T-helper 1 cell (primary cell): ENCODE measurements at places on chromosomes 6 and 20.

DNA sequence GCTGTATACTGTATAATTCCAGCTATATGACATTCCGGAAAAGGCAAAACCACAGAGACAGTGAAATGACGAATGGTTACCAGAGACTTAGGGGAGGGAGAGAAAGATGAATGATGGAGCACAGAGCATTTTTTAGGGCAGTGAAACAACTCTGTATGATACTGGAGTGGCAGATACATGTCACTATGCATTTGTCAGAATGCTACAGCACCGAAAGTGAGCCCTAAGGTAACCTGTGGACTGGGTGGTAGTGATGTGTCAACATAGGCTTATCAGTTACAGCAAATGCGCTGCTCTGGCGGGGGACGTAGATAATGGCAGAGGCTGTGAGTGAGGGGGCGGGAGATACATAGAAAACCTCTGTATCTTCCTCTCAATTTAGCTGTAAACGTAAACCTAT is 201.3 kb upstream of the SSTR4 start:
- no peak for DNase-seq

DNA sequence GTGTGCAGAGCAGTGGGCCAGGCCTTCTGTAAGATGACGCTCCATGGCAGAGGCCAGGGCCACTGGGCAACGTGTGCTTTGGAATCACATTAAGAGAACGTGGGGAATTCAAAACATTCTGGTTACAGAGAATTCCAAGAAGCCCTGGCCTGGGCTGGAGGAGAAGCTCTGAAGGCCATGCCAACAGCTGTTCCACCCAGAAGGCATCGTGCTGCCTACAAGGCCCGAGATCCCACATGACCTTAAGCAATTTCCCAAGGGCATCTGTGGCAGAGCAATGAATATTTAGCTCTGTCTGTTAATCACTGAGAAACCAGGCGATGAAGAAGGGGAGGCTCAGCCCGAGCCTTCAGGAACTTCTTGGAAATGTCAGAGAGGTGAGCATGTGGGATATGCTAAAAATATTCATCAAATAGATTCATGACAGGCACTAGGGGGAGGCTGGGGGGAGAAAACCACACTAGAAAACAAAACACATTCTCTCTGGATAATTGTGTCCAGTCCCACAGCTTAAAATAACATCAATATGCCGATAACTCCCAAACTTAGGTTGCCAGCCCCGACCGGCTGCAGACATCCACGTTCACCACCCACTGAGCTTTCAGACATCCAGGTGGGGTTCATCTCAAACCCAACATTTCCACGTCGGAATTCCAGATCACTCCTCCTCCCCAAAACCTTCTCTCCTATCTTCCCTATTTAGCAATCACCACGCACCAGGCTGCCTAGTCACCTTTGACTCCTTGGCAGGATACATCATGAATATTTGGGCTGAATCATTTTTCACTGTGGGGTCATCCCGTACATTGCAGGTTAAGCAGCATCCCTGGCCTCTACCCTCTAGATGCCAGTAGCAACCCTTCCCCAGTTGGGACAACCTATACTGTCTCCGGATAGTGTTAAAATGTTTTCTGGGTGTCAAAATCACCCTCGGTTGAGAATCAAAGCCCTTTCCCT is 6.6 kb downstream of the SULF2 start:
- no peak for DNase-seq

- no peak for DNase-seq
Measured at GRCh38 chr6:7309050-7309449, 3.9 kb downstream of the SSR1 start.

DNA sequence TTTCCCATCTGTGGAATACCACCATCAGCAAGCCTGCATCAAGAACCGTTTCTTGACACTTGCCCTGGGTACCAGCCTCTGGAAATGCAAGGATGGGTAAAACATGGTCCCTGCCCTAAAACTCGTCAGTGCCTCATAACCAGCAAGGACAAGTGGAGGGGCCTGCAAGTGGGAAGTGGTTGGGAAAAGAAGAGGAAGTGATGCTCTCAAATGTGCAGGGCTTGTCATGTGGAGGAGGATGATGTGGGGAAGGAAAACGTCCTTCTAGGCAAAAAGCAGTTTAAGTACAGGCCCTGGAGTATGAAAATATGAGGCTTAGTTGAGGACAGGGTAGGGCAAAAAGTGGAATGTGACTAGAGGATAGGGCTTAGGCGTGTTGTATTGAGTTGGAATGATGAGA is 19.0 kb downstream of the RREB1 start:
- no peak for DNase-seq

DNA sequence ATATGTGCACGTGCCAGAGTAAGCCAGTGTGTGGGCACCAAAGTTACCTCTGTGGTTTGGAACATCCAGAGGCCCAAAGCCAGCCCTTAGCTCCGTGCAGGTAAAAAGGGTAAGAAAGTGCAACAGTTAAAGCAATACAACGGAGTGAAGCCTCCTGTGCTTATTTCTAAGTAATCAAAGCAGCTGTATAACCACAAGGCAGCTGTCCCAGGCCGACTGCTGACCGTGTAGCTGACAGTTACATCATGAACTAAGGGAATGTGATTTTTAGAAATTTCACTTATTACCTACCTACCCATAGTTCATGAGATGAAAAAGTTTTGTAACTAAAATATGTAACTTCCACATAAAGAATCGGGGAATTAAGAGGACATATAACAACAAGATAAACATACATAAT is 121.2 kb upstream of the QKI start:
- DNase-seq: no peak

DNA sequence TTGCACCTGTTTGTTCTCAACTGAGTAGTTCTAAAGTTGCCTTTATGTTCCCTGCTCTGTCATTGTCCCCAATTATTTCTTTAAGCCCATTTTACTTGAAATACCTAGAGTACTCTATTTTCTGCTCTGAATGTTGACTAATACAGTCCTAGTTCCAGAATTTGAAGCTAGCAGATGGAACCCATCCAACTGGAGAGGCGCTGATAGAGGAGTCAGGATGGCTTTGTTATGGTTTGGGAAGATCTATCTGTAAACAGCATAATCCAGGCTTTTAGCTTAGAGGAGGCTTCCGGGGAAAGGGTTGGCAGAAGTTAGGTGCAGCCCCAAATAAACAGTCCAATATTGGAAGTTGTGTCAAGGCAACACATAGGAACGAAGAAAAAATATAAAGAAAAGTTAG is 927.7 kb downstream of the TFAP2A start:
- DNase-seq: no peak

DNA sequence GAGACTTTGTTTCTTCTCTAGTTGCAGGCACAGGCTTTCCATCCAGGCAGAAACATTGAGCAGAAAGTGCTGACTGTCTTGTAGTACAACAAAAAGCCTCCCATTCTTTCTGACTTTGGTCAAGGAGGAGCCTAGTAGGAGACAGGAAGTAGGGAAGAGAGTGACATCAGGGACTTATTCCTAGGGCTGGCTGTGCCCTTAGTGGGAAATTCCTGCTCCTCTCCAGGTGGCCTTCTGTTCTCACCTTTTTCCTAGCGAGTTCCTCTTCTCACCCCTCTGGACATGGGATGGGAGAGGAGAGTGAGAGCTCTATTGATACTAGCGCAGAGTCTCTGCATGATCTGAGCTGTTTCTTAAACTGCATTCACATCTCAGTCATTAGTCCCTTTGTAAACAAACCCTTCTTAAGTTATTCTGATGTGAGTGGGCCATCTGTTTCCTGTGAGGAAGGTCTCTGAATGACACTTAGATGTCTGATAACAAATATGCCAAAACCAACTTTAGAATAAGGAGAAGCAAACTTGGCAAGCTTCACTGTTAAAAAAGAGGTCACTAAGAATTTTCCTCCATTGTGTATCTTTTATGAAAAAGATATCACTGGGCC is 455.0 kb downstream of the GJA1 start:
- no peak for DNase-seq

GRCh38 chr20:18031050-18031449 is 26.7 kb downstream of the OVOL2 start:
- DNase-seq: no peak

GRCh38 chr6:143061597-143062385 is 1.1 kb downstream of the AIG1 start:
- no peak for DNase-seq

- DNase-seq: no peak
Measured at GRCh38 chr20:52747845-52748284, 224.3 kb upstream of the TSHZ2 start.

- no peak for DNase-seq
Measured at GRCh38 chr6:26269531-26270485, 95.2 kb upstream of the BTN3A2 start.

- no peak for DNase-seq
Measured at GRCh38 chr6:53984163-53984562, 127.1 kb upstream of the MLIP start.

DNA sequence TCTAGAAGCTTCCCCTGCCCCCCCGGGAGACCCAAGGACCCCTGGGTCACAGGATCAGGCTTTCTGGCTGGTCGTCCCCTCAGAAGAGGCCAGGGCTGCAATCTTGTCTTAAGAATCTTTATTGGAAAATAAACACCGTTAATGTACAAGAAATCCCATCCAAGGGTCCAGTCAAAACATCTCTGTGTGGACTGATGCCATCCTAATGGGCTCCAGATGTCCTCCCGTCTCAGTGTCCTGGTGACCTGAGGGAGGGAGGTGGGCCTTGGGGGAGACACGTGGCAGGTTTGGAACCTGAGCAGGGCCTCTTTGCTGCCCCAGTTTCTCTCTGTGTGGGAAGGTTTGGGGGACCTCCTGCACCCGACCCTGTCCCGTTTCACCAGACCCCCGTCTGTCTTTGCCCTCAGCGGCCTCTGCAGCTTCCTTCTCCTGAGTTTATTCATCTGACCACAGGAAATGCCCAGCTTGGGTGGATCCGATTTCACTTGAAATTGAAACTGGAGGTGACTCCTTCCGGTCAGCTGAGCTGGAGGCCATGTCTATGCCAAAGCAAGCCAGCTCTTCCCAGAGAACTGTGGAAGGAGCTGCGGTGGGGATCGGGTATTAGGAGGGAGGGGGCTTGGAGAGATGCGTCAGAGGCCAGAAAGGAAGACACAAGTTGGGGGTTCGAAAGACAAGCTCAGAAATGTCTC is 75.1 kb downstream of the SLC2A10 start:
- no peak for DNase-seq

DNA sequence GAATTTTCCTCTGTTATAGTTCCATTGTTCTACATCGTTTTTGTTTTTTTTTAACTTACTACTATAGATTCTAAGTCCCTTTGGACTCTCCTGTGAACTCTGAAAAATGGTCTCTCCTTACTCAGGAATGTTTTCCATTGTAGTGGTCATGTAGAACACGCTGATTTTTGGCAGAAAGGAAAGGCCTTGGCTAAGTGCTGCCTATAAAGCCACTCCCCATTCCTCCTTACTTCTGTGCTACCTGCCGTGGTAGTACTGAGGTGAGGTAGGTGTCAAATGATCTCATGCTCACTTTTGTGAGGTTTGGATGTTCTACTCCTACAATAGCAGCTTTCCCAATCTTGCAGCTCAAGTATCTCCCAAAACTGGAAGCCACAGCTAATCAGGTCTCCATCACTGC is 270.7 kb downstream of the SLC35F1 start:
- no peak for DNase-seq

DNA sequence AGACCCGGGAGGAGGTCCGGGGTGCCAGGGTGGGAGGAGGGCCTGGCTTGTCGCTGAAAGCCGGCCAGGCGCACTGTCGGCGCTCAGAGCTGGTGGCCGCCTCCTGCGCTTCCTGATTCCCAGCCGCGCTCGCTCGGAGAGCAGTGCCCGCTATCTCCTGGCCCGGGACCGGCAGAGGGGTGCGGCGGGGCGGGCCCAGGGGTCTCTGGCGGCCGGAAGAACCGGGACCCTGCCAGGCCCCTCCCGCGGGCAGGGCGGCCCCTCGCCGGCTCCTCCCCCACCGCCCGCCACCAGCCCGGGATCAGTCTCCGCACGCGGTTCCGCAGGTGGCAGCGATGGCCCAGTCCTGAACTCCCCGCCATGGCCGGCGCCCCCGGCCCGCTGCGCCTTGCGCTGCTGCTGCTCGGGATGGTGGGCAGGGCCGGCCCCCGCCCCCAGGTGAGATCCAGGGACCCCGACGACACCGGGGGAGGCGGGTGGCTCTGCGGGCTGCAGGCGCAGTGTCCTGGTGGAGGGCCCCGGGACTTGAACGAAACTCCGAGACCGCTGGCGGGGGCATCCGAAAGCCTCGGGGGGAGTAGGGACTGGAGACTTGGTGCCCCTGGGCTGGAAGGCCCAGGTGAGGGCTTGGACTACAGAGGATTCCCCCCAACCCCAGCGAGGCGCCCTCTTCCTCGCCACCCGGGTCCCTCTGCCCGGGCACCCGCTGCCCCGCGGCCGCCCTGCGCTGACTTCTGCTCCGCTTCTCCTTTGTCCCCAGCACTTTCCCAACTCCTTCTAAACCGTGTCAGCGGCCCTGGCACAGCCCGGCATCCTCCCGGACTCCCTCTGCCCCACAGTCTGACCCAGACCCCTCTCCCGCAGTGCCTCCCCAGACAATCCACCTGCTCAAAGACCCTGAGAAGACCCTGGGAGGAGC is at the start of gene GLP1R:
Gene GLP1R (plus strand): TSS at position 301 of the 919 bp plus-strand sequence. CDS start 60 bp downstream, at position 361.
- no peak for DNase-seq

- no peak for DNase-seq
Measured at GRCh38 chr6:133290930-133291329, 49.8 kb downstream of the EYA4 start.

DNA sequence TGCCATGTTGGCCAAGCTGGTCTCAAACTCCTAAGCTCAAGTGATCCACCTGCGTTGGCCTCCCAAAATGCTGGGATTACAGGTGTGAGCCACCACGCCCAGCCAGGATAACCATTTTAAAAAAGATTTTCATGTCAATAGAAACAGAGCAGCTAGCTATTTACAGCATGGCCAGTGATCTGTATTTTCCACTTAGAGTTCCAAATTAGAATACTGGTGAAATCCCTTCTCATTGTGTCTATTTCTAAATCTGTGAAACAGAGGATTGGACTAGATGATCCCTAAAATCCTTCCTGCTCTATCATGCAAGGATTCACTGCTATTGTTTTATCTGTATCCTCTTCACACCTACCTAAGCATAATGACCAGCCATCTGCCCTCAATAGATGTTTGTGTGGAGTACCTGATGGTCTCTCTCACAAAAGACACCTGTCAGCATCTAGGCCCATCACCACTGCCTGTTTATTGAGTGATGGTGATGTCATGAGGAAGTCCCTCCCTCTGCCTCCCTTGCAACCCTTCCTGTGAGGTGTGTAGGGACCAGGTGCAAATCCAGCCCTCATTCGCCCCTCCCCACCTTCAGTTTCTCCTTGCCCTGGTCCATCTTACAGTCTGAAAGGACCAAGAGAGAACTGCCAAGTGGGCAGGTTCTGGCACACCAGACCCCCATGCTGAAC is 26.5 kb upstream of the SMIM29 start:
- no peak for DNase-seq

GRCh38 chr6:5112066-5112799 is 27.1 kb downstream of the PPP1R3G start:
- no peak for DNase-seq
